Activated naive CD4-positive, alpha-beta T cell (primary cell): ENCODE measurements at places on chromosomes 5 and 9.

DNA sequence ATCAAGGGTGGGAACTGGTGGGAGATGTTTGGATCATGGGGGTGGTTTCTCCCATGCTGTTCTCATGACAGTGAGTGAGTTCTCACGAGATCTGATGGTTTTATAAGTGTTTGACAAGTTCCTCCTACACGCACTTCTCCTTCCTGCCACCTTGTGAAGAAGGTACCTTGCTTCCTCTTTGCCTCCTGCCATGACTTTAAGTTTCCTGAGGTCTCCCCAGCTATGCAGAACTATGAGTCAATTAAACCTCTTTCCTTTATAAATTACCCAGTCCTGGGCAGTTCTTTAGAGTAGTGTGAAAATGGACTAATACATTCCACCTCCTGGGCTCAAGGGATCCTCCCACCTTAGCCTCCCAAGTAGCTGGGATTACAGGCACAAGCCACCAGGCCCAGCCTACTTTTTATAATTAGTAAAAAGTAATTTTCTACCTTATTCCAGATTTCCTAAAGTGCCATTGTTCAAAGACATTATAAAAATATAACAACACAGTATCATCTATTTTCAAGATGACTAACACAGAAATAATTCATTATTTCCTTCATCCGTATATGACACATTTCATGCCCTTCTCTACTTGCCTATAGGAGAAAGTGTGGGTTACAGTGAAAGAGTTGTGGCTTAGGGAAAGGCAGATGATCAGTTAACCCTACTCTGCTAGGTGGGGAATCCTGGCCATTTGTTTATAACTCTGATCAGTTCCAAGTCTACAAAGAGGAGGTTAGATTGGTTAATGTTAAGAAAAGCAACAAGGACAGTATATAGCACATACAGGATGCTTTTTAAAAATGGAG, 99.9 kb downstream of the TTC39B start:
- DNase-seq = no peak

DNA sequence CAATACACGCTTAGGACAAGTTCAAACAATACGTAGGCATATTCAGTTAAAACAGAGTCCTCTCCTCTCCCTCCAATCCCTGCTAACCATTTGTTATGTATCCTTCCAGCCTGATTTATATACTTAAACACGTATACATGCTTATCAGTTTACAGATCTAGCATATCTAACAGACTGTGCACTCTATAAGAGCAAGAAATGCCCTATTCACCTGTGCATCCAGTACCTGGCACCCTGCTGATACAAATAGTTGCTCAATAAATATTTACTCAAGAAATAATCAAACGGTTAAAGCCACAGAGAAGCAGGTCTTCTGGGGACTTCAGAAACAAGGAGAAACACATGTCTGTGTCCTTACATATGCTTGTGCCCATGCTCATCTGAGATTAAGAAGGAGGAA, 55.9 kb downstream of the MLLT3 start:
- no peak for DNase-seq

DNA sequence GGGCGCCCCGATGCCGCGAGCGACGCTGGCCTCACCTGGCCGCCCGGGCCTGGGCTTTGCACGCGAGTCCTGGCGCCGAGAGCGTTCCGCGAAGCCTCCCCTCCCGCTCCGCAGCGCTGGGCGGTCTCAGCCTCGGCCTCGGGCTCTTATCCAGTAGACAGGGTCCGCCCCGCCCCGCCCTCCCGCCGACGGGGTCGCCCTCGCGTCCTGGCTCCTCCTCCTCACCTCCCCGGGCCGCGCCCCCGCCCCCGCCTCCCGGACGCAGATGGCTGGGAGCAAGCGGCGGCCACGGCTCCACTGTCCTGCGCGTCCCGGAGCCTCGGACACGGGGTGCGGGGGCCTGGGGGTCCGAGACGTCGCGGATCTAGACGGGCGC, at the start of gene SLC6A3:
TSS of gene SLC6A3 (minus strand) at position 128 of the 376 bp plus-strand sequence. CDS start 2,243 bp downstream, outside the sequence.
- no peak for DNase-seq

DNA sequence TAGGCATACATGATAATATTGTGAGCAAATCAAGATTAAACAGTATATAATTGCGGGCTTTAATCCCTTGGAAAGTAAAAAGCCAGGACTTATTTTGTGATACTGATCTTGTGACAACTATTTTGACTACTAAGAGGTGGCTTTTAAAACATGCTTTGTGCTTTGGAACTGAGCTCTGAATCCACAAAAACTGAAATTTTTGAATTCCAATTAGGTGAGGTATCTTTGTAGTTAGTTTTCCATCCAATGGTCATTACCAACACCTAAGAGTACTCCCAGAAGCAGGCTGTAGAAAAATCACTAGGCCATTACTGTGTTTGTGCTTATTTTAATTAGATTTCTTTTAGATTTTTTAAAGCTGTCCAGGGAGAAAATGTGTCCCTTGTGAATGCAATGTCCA, 559.5 kb upstream of the WWC1 start:
- DNase-seq = no peak

DNA sequence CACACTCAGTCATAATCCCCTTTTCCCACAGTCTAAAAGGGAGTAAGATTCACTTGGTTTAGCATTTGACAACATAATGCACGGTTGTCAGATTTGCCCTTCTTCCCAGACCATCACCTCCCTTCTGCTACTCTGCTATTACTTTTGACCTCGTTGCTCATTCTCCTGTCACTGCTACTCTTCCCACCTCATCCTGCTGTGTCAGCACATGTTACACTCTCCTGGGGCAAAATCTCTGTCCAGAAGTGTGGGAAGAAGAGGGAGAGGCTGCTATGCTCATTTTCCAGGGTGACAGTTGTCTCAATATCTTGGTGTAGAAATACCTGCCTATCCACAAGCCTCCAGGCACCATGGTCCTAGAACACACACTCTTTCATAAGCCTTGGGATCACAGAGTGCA, 449.9 kb upstream of the PIK3R1 start:
- DNase-seq = no peak

GRCh38 chr9:95954940-95955339, 79.4 kb downstream of the ERCC6L2 start:
- no peak for DNase-seq

GRCh38 chr5:133119233-133119711, 67.5 kb downstream of the HSPA4 start:
- no peak for DNase-seq

DNA sequence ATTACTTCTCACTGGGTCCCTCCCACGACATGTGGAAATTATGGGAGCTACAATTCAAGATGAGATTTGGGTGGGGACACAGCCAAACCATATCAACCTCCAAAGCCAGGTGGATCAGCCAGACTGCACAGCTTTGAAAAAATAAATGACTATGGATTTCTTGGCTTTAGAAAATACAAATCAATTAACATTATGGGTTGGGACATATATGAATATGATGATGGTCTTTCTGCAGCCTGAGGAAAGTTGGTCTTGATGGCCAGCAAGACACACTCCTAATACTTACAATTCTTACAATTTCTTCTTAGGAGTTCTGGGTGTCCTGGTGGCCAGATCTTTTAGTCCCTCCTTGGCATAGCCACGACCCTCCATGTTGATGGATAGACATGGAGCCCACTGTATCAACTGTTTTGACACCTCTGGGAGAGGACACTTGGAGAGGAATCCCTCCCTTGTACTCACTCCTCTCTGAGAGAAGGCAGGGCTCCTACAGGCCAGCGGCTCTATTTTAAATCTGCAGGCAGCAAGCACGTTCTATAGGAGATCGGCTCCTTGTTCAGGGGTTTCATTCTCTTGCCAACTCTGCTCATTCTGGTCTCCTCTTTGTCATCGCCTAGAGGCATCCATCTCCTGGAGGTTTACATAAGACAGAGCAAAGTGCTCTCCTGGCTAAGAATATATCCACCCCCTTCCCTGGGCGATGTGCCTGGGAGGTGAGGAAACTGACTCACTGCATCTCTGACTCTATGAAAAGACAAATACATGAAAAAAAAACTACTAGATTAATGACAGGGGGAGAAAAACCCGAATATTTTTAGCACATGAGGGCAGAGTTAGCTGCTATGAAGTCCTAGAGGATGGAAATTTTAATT, 145.9 kb downstream of the CARTPT start:
- no peak for DNase-seq

DNA sequence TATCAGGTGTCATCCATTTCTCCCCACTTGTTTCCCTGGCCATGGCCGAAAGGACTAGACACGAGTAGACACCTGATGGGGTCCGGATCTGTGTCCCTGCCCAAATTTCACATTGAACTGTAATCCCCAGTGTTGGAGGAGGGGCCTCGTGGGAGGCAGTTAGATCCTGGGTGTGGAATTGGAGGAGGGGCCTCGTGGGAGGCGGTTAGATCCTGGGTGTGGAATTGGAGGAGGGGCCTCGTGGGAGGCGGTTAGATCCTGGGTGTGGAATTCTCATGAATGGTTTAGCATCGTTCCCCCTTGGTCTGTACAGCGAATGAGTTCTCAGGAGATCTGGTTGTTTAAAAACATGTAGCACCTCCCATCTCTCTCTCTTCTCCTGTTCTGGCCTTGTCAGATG, 165.8 kb downstream of the NR3C1 start:
- DNase-seq = no peak

DNA sequence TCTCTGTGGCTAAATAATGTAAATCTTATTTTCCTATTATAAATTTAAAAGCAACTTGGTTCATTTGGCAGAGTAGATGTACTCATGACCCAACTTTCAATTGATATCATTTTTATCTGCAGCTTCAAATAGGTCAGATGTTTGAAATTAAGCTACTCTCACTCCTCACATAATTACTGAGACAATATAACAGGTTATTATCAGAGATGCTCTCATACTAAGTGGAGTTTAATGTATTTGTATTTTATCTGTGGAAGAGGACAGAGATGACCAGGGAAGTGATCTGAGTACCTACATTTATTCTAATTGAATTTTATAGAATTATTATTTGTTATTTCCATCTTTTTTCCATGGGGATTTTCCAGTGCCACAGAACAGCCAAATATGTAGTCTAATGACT, 177.4 kb upstream of the PRLR start:
- no peak for DNase-seq

DNA sequence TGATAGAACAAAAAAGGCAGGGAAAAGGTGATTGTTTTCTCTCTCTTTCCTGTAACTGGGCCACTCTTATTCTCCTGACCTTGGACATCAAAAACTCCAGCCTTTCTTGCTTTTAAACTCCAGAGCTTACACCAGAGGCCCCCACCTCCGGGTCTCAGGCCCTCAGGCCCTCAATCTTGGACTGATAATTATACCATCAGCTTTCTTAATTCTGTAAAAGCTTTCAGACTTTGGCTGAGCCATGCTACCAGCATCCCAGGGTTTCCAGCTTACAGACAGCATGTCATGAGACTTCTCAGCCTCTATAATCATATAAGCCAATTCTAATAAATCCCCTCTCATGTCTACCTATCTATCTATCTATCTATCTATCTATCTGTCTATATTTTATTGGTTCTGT, 137.7 kb downstream of the SNX18 start:
- DNase-seq = no peak

DNA sequence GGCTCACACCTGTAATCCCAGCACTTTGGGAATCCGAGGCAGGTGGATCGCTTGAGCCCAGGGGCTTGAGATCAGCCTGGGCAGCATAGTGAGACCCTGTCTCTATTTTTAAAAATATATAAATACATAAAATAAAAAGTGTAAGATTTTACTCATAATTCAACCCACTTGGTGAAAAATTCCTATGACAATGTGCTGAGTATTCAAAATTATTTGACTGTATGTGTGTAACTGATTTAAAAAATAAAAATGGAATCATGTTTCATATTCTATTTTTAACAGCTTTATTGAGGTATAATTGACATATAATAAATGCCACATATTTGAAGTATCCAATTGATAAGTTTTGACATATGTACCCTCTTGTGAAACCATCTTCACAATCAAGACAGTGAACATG, 22.8 kb downstream of the GM2A start:
- DNase-seq = no peak

DNA sequence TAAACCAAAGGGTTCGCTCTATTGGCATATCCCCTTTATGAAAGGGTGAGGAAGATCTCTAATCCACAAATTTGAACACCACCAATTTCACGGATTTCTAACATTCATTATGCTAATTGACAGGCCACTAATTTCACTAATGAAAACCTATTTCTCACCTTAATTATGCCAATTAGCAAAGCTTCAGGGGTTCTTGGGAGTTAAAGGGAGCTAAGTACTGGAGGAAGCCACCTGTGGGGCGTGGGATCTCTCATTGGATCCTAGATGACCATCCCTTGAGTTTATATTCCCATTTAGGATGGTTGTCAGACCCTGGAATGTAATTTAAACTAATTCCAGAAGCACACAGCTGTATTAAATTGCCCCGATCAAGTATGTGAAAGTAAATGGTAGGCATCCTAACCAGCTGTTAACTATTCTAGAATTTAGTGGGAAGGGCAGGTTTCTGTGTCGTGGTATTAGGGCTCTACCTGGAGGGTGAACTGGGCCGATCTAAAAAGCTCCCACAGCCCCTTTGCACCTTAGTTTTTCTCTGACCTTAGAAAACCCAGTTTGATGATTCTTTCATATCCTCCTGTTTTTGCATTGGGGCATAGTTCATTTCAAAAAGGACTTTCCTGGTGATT, 77.1 kb downstream of the C9orf152 start:
- no peak for DNase-seq

GRCh38 chr5:120771202-120771601, 307.1 kb downstream of the PRR16 start:
- no peak for DNase-seq

DNA sequence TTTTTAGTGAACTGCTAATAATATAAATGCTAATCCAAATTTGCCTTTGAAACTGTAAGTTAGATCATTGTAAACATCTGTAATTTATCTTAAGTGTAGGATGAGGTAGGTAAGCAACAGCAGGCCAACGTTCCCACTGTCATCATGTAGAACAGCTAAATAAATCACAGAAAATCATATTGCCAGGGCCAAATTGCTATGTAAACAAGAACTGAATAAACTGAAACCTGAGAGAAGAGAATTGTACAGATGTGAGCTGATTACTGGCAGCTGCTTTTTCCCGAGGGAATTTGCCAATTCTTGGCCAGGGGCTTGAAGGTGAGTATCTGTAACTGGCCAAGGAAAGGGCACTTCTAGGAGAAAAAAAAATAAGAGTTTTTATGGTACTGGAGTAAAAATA, 97.6 kb downstream of the CDH10 start:
- DNase-seq = no peak

- no peak for DNase-seq
Measured at GRCh38 chr9:37905131-37905505, 1.2 kb upstream of the SLC25A51 start.

- DNase-seq = no peak
Measured at GRCh38 chr9:89751079-89751825, 146.4 kb downstream of the GADD45G start.

GRCh38 chr5:133527311-133527710, 85.0 kb downstream of the FSTL4 start:
- no peak for DNase-seq

GRCh38 chr9:94783102-94783682, 56.7 kb downstream of the AOPEP start:
- no peak for DNase-seq
